ENCODE measurements at places on chromosomes 12 and 14. TPM values are rescaled to one million over a fixed set of nuclear protein-coding genes. Genes with fewer than 3 reads are reported as not detected.

NIN gene
- 8.5 TPM for polyA plus RNA-seq

CLEC14A gene
- polyA plus RNA-seq = not detected

AJUBA gene
- polyA plus RNA-seq = 0.30 TPM

CLEC2B gene
- polyA plus RNA-seq = 79.8 TPM

IL26 gene
- polyA plus RNA-seq = 0.30 TPM

GUCY2C gene
- polyA plus RNA-seq = not detected

ARG2 gene
- polyA plus RNA-seq = 1.4 TPM

PLEK2 gene
- polyA plus RNA-seq = 2.3 TPM

ANAPC5 gene
- polyA plus RNA-seq = 231 TPM

CEP170B gene
- 0.16 TPM for polyA plus RNA-seq

SNRPF gene
- polyA plus RNA-seq = 60.5 TPM

UNC119B gene
- polyA plus RNA-seq = 8.4 TPM

OTUB2 gene
- polyA plus RNA-seq = 1.1 TPM

DNA sequence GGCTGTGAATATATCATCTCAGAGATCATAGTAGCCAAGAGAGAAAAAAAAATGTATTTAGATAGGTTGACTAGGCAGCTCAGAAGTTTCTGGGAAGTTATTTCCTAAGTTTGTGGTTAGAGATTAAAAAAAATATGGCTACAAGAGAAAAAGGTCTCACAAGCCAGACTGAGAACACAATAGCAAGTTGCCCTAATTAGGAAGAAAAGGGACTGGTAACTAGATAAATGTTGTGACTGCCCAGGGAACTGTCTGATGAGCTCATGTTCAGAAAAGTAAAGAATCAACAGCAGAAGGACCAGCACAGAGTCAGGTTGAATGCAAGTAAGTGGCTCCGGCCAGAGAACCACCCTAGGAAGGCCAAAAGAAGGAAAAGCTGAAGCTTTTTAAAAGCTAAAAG lies 256.6 kb downstream of the PRKD1 start:
- DNase-seq = no peak

GRCh38 chr14:72024043-72024407 lies 91.8 kb downstream of the RGS6 start:
- DNase-seq = peak; percentile 40

DNA sequence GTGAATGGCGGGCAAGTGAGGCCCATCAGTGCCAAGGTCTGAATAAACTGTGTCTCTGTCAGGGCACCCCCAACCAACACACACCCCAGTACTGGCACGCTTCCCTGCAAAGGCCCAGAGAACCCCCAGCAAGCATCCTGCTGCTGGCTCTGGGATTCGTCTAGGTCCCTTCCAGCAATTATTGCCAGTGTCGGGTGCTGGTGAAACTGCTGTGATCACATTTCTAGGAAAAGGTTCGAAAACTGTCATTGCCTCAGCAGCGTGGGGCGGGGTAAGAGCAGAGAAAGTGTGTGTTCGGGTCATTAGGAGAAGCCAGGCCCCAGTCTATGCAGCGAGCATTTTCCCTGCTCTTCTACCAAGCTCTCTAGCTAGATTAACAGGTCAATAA lies 2.5 kb downstream of the FAM222A start:
- DNase-seq = no peak

GRCh38 chr12:129245769-129246168 lies 392.5 kb downstream of the GLT1D1 start:
- no peak for DNase-seq

DNA sequence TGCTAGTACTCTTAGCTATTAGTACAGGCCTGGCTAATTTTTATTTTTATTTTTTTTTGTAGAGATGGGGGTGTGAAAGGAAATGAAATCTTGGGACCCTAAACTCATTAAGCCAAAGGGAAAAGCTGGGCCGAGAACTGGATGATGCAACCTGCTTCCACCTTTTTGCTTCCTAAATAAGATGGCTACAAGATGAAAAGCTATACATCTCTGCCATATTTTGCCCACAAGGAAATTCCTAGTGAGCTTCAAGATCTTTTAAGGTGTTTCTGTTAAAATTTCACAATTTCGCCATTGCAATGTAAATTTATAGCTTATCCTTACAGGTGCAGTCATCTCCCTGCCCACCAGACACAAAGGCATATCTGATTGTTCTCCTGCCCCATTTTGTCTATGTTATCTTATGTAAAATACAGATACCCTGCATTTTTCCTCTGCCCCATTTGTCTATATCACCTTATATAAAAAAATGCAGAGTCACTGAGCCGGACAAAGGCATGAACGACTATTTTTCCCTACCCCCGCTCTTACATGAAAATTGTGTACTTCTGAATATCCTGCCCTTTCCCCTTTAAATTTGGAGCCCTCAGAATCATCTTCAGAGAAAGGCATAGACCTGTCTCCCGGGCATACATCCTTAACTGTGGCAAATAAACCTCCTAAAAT lies 112.0 kb upstream of the SLC38A2 start:
- no peak for DNase-seq

GRCh38 chr14:85572845-85573244 lies 42.9 kb downstream of the FLRT2 start:
- no peak for DNase-seq

- DNase-seq = no peak
Observed at GRCh38 chr12:112107306-112108201, 1.0 kb downstream of the NAA25 start.

DNA sequence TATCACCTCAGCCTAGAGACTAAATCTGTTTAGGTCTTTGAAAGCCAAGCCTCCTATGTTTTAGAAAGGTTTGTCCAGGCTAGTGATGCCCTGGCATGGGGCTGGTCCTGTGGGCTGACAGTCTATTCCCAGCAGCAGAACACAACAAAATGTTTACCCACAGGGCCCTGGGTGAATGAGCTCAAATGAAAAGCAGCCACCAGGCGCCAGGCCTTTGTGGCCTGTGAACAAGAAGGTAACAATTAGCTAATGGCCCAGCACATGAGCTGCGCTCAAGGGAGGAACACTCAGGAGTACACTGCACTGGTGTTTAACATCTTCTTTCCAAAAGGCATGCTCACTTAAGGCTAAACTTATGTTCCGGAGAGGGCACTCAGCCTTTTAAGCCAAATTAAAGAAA lies 202.2 kb downstream of the MON2 start:
- no peak for DNase-seq

DNA sequence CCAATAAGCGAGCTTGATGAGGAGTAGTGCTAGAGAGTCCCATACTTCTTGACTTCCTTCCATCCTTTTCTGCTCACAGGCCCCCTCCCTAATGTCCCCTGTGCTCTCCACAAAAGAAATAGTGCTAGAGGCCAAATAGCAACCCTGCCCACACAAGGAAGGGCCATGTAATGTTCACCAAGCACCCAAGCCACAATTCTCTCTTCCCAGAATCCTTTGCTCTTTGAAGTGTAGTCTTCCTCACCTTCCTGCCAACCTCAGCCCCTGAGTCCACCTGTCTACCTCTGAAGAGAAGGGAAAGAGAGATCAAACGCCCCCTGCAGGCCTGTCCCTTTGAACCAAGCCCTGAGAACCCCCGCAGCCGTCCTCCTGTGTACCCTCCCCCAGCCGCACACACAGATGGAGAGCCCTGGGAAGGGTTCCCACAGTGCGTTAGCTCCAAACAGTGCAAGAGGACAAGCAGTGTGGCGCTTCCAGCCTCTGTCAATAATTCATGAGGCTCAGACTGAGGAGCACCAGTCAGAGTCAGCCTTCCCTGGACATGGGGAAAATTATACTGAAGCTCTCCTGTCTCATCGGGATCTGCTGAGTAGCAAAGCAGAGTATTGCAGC lies 1.9 kb upstream of the DHRS4 start:
- no peak for DNase-seq

DNA sequence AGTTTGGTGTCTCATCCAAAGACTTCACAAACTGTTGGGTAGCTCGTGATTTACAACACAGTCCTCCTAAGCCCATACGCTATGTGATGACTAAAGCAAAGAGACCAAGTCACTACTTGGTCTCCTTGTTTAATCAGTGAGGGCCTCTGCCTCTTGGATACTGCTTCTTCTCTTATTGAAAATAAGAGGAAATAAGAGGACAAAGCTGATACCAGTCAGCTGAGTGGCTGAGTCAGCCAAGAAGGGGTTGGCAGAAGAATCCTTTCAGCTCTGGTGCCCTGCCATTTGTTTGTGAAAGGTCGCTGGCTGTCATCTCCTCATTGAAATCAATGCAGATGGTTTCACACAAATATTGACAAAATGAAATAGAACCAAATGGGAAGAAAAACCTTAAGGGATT lies 67.5 kb upstream of the SLC35F4 start:
- DNase-seq = no peak

GRCh38 chr12:123038966-123039365 lies 58.5 kb downstream of the ARL6IP4 start:
- no peak for DNase-seq

GRCh38 chr12:18922851-18923250 lies 184.9 kb downstream of the CAPZA3 start:
- DNase-seq = no peak

DNA sequence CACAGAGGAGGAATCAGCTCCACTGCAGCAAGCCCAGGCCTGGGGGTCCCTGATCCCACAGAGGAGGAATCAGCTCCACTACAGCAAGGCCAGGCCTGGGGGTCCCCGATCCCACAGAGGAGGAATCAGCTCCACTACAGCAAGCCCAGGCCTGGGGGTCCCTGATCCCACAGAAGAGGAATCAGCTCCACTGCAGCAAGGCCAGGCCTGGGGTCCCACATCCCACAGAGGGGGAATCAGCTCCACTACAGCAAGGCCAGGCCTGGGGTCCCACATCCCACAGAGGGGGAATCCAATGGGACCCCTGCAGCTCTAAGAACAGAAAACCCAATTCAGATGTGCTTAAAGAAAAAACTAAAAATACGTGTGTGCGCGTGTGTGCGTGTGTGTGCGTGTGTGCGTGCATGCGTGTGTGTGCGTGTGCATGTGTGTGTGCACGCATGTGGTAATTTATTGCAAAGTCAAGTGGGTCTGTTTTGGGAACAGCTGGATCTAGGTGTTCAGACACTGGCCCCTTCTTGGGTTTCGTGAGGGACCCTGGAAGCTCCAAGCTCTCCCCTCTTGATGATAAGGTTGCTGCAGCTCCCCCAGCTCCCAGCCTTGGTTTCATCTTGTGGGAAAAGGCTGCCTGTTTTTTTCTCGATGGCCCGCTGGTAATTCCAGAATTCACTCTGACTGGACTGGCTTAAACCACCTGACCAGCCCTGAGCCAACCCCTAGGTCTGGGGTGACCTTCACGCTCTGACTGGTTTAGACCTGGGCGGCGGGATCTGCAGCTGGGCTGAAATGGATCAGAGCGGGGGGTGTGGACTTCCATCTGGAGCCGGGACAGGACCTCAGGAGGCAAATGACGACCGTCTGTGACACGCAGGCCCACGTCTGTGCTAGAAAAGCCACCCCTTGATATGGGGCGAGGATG lies 47.1 kb downstream of the GALNT9 start:
- DNase-seq = no peak

- DNase-seq = peak; percentile 47
Observed at GRCh38 chr14:73742520-73743238, 28.5 kb upstream of the PNMA1 start.

- no peak for DNase-seq
Observed at GRCh38 chr12:66774929-66775328, 96.1 kb upstream of the GRIP1 start.

DNA sequence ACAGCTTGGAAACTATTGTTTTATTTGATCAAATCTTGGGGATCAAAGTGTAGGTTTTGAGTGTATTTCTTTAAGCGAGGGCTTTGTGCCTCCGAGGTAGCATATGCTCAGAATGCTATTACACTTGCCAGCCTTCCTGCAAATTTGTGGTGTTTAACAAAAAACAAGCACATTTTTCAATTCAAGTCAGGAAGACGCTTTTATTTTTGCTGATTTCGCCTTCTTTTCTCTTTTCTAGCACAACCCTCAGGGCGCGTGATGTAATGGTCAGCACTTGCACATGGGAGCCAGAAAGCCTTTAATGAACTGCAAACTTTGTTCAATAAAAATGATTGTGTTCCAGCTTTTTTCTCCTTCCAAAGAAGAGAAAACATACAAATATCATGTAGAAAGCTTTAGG lies 466.5 kb downstream of the PRKD1 start:
- DNase-seq = no peak

GRCh38 chr14:101823511-101824120 lies 62.1 kb downstream of the PPP2R5C start:
- DNase-seq = peak; percentile 87

DNA sequence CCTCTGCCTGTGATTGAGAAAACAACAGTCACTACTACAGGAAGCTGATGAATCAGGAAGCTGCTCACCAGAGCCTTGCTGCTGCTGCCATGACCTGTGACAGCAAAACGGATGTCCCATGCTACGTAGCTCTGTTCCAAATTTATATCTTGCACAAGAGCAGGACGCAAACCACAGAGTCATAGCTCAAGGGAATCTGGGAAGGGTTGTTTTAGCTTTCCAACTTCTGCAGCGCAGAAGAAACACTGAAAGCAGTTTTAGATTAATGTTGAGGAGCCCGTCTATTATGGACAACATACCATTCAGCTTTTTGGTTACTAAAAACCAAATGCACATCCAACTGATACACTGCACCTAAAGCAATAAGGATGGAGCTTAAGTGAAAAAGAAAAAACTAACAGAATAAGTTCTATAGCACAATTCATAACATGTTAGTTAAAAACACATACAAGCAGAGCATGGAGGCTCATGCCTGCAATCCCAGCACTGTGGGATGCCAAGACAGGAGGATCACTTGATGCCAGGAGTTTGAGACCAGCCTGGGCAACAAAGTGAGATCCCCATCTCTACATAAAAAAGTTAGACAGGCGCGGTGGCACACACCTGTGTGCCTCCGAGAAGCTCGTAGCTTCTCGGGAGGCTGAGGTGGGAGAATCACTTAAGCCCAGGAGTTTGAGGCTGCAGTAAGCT lies 1.7 kb upstream of the ANKRD33 start:
- peak; percentile 56 for DNase-seq

- no peak for DNase-seq
Observed at GRCh38 chr12:124910561-124911478, 3.6 kb downstream of the UBC start.

- no peak for DNase-seq
Observed at GRCh38 chr12:105485321-105485910, 154.9 kb downstream of the C12orf75 start.

All from CD4-positive, alpha-beta memory T cell (primary cell).